Islet precursor cell (in vitro differentiated cells): ENCODE measurements at places on chromosomes 4 and X.

- no peak for DNase-seq
Measured at GRCh38 chr4:155656025-155656424, 10.6 kb upstream of the GUCY1A1 start.

GRCh38 chr4:119647558-119647957 is 19.0 kb upstream of the PDE5A start:
- DNase-seq = no peak

- peak; percentile 91 for DNase-seq
Measured at GRCh38 chrX:154368630-154369448, 5.6 kb downstream of the FLNA start.

- DNase-seq = no peak
Measured at GRCh38 chr4:87560802-87561201, 31.6 kb upstream of the SPARCL1 start.

GRCh38 chr4:113181289-113182007 is 132.0 kb downstream of the ANK2 start:
- no peak for DNase-seq

- DNase-seq = no peak
Measured at GRCh38 chr4:82529322-82529721, 32.5 kb downstream of the TMEM150C start.

GRCh38 chr4:138577145-138577544 is 335.0 kb upstream of the SLC7A11 start:
- DNase-seq = no peak

- DNase-seq = no peak
Measured at GRCh38 chrX:8801041-8801599, at the start of gene FAM9A. Gene FAM9A, minus strand, starts transcription at chrX:8801383. Its CDS starts 1,212 bp downstream, at chrX:8800171.

- no peak for DNase-seq
Measured at GRCh38 chrX:15909605-15910004, 55.0 kb upstream of the AP1S2 start.

DNA sequence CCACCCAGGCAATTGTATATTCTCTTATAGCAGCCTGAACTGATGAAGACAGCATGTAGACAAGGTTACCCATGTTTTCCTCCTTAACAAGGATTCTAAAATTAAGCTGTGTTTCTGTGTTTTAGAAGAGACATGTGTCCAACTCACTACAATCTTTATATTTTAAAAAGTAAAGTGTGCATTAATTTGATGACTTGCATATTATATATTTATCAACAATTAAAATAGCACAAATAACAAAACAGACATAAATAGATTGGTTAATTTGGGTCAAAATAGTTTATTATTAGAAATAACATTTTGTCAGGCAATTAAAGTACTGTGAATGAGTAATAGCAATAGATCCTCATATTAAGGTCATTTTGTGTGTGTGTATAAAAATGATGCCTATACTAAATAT is 357.1 kb downstream of the PDGFC start:
- no peak for DNase-seq
